Stimulated activated CD4-positive, alpha-beta T cell treated with anti-CD3 and anti-CD28 coated beads, Interleukin-1b, Interleukin-23, amount 100 ng/mL, for 1 hour (primary cell): ENCODE measurements at places on chromosomes 6 and 20.

DNA sequence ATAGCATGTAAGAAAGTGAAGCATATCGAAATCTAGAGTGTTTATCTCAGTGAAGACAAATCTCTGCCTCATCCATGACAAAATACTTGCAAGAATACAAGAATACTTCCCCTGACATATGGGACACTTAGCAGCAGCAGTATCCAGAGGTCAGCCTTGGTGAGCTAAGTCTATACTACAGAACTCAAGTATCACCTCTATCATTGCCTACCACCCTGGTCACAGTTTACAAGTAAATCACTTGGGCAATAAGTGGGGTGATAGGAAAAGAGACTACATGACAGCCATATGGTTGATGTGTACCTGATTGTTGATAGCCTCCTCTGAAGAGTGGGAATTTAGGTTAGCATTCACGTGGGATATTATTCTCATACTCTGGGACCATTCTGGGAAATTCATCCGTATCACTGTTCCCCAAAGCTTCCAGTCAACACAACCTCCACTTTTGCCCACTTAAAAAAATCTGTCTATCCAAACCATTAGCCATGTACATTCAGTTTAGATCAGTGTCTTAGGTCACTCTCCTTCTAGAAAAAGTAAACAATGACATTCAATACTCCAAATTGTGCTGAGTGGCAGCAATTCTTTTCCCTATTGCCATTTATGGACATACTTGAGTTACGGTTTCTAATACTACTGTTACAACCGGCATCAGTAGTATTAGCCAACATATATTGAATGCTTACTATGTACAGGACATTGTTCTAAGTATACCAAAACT lies 118.2 kb upstream of the PRSS16 start:
- DNase-seq: no peak

DNA sequence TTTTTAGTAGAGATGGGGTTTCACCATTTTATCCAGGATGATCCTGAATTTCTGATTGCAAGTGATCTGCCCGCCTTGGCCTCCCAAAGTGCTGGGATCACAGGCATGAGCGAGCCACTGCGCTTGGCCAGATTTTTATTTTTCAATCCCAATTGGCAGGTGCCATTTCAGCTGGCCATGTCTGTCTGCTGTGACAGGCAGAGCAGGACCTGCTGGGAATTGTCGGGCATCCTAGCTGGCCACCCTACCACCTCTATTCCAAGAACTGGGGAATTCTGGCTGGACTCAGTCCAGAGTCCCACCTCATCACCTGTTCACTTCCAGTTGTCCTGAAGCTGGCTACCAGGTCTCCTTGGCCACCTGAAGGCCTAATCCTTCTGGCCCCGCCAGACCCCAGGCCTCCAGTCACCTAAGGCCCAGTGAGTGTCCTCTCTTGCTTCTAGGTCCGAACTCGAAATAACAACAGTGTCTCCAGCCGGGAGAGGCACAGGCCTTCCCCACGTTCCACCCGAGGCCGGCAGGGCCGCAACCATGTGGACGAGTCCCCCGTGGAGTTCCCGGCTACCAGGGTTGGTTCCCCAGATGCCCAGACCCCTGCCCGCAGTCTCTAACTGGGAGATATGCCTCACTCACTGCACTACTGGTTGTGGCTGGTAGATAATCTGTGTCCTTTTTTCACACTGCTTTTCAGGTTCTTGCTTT lies 24.0 kb downstream of the DNMT3B start:
- no peak for DNase-seq

GRCh38 chr20:24617080-24617432 lies 147.6 kb downstream of the SYNDIG1 start:
- DNase-seq: no peak

- no peak for DNase-seq
Measured at GRCh38 chr6:157139054-157139708, 184.1 kb downstream of the TMEM242 start.

- DNase-seq: no peak
Measured at GRCh38 chr6:136137008-136137692, 113.0 kb downstream of the MTFR2 start.

DNA sequence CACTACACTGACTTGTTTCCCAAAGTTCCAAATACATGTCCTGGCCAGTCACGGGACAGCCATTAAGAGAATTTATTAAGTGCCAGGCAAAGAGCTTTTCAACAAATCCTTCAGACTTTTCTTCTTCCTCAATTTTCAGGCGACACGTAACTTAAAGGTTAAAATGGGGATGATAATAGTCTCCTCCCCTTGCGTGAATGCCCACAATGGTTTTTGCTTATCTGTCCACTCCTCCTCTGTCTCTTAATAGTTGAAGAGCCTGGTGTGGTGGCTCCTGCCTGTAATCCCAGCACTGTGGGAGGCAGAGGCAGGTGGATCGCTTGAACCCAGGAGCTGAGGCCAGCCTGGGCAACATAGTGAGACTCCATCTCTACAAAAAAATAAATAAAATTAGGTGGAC lies 11.4 kb upstream of the PARD6B start:
- DNase-seq: no peak

GRCh38 chr6:111757342-111757741 lies 115.9 kb downstream of the FYN start:
- DNase-seq: no peak

DNA sequence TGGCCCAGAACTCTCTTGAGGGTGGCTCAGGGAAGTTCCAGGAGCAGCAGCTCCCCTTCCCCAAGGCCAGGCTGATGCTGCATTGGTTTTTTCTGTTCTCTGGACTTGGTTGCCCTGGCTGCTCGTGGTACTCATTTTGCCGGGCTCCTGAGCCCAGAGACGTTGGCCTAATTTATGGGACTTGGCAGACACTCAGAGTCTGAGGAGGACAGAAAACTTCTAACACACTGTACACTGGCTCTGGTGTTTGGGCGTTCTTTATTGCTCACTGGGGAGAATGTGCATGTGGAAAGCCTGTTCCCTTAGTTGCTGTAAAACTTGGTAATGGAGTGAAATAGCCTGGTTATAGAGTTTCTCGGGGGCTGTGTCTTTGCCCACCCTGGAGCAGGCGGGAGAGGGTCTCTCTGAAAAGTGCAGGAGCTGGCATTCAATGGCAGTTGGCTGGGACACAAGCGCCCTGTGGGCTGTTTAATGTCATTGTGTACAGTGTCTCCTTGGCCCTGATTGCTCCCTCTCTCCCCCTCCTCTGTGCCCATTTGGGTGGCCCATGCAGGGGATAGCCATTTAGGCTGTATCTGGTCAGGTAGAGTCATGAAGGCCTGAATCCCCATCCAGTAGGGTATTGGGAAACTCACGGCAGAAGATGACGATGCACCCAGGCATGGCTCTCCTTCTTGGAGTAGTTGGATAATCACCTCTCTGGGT lies 109.3 kb downstream of the CDC5L start:
- no peak for DNase-seq

GRCh38 chr20:6480328-6481200 lies 286.9 kb upstream of the BMP2 start:
- no peak for DNase-seq

DNA sequence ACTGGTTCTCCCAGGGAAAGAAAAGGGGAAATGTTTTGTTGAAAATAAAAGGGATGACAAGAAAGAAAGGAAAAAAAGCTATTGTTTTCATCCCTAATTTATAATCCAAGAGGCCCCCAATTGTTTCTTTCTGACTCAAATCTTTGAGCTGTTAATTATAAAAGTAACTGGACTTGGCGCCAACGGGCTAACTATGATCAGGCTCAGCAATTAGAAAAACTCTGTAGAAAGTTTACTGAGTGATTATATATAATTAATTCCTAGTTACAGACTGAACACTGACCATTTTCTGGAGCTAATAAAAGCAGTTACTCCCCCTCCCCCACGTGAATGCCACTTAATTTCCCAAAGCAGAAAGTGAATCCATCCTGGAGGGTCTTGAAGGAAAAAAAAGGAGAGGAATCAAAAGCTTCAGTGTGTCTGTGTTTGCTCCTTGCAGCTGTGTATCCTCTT lies 3.2 kb downstream of the ZMYND8 start:
- no peak for DNase-seq

- DNase-seq: no peak
Measured at GRCh38 chr6:19180348-19181072, 656.7 kb upstream of the ID4 start.

- DNase-seq: peak; percentile 45
Measured at GRCh38 chr6:90286884-90287488, 9.7 kb downstream of the BACH2 start.

DNA sequence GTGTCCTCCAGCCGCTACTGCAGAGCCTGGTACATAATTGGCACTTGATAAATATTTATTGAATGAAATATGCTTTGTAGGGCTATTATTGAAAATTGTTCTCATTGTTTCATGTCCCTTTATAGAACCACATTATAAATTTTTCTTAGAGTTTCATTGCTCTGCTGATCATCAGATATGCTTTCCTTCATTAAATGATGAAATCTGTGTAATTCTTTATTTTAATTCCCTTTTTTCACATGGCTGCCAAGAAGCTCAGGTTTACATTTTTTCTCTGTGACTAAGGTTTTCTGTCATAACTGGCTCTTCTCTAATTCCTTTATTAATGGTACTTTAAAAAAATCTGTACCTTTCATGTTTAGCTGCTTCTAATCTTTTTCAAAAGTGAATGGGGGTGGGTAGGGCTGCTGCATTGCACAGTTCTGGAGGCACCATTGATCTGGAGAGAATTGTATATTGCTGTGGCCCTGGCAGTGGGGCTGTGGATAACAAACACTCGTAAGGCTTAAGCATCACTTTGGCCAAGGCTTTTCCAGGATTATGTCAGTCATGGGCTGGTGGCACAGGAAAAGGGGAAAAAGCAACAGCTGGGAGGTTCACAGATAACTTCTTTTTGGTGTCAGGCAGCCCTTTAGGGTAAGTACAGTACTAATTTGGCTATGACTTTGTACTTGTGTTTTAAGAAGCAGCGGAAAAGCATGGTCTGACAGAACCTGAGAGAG lies 43.8 kb downstream of the ARFGEF2 start:
- DNase-seq: no peak

- DNase-seq: no peak
Measured at GRCh38 chr20:51622004-51622874, 79.7 kb upstream of the NFATC2 start.

DNA sequence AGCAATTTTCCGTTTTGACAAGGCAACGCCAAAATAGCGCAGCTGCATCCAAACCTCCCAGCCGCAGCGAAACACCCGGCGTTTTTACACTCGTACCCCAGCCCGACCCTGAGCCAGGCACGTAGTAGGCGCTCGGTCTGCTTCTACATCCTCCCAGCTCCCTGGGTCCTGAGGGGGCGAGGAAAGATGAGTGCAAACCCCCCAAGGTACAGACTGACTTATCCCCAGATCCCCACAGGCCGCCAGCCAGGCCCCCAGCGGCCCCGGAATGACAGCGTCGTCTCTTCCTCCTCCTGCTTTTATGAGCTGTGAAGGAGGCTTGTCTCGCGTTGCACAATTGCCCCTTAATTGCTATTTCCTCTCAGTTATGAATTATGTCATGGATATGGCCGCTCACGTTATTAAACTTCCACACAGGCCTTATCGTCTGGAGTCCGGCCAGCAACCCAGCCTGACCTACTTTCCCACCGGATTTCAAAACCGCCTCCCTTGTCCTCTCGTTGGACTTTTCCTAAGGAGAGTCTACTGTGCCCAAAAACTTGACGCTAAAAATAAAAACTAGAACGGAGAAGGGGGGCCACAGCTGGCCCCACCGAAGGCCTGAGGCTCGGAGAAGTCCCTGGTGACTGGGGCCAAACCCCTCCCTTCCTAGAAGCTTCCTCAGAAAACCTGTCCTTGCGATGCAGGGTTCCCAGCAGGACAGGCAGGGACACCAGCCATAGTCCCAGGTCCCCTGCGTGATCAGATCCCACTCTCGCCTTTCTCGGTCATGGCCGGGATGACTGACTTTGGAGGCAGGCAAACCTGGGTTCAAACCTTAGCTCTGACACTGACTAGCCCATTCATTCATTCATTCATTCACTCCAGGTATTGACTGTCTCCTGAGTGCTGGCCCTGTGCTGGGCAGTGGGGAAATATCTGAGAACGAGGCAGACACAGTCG lies 130.9 kb upstream of the PTPN1 start:
- no peak for DNase-seq

- DNase-seq: no peak
Measured at GRCh38 chr20:26163890-26164289, 467.2 kb upstream of the ZNF337 start.

DNA sequence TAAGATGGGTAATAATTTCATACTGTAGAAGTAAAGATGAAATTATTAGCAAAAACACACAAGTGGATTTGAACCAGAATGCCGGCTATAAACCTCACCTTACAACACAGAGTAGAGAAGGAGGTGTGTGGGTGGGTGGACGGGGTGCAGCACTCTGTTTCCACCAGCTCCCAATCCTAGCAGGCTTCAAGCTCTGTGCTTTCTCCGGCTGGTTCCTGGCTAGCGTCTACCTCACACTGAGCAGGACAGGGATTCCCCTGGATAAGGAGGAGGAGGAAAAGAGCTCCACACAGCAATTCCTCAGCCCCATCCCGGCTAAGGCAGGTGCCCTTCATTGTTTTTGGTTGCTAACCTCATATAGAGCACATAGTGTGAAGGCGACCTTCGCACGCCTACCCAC lies 453.3 kb downstream of the C6orf118 start:
- no peak for DNase-seq

DNA sequence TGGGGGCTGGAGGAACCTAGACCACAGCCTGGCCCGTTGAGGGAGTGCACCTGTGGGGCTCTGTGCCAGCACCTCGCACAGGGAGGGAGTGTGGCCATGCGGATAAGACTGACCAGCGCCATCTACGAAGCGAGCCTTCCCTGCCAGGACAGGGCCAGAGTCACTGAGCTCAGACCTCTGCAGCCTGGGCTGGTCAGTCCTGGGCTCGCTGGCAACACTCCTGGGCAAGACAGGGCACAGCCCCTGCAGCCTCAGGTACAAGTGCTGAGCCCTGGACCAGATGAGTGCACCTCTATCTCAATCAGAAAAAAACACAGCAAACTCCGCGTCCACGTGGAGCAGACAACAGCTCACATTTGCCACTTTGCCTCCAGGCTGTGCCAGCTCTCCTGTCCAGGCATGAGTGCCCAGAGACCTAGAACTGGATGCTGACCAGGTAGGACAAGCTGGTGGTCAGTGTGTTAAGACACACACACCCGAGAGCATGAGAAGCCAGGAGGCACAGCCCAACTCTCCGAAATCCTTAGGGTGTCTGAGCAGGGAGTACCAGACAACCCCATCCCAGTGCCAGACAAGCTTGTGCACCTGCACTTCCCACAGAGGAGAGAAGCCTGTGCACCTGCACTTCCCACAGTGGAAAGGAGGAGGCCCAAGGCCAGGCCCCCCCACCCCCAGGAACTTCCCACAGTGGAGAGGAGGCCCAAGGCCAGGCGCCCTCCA lies 4.9 kb downstream of the ARFRP1 start:
- DNase-seq: no peak

DNA sequence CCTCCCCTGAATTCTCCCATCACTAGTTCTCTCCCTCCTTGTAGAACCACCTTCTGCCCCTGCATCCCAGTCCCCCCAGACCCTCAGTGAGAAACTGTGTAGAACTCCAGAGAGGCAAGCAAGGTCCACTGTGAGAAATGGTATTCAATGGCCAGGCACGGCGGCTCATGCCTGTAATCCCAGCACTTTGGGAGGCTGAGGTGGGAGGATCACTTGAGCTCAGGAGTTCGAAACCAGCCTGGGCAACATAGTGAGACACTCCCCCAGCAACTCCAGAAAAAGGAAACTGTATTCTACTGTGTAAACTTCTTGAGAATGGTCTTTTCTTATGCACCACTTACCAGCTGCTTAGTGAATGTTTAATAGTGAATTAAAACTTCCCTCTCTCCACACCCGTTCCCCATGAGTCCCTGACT lies 8.2 kb upstream of the CD83 start:
- no peak for DNase-seq

- no peak for DNase-seq
Measured at GRCh38 chr6:25381077-25381476, 101.9 kb downstream of the CARMIL1 start.
